ENCODE measurements at places on chromosomes 4 and X. TPM values are rescaled to one million over a fixed set of nuclear protein-coding genes. Genes with fewer than 3 reads are reported as not detected.

TRIM61 gene
- total RNA-seq, result 5.0 TPM

DCAF8L2 gene
- total RNA-seq, result not detected

- no peak for DNase-seq
Measured at GRCh38 chrX:28787206-28787605, 200.0 kb downstream of the IL1RAPL1 start.

MAGEH1 gene
- total RNA-seq, result 11.6 TPM

- DNase-seq, result no peak
Measured at GRCh38 chr4:2893772-2894171, 50.1 kb downstream of the ADD1 start.

DNA sequence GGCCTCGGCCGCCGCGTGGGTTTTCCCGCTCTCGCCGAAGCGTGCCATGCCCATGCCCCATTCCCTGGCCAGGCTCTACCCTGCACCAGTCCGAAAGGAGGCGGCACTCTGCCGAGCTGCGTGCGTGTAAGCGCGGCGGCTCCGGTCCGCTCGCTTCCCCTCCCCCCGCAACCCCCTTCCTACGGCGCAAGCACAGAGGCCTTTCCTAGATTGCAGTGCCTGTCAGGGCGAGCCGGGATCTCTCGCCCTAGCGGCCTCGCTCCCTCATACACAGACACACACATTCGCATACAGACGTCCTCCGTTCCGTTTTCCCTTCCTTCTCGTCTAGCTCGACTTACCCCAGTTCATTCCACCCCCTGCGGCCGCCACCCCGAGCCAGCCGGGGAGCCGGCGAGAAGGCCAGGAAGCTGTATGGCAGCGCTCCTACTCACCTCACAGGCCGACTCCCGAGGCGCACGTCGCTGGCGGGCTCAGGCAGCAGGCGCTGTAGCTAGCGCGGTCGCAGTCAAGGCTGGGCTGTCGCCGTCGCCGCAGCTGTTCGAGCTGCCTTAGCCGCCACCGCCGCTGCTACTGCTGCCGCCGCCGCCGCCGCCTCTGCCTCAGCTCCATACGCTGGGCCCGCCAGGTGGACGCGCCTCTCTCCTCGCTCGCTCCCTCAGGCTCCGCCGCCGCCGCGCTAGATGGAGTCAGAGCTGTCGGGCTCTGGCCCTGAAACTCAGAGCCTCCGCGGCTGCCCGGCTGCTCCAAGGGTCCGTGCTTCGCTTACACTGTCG, 615 bp downstream of the NEXMIF start:
- peak; percentile 60 for DNase-seq

Measured in H1 (cell line).